Fibroblast of skin of scalp (primary cell): ENCODE measurements at places on chromosomes 11 and 22.

DNA sequence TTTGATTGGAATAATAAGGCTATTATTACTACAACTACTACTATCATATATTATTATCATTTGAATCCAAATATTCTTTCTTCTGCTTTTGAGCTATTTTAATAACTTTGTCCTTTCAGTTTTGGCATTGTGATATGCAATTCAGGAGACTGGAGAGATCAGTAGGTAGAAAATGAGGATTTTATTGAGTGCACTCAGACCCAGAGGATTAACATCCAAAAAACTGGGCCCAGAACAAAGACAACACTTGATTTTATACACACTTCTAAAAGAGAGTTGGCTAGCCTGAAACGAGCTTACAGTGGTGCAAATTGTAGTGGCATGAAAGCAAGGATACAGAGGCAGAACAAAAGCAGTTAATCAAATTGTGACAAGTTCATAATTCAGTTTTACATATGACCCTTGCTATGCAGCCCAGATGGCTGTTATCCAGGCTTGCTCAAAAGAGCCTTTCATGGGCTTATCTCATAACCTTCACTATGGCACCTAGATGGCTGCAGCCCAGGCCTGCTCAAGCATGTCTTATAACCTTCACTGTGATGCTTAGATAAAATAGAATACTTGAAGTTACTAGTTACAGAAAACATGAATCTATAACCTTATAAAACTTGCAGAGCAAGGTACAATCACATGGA lies 796.3 kb upstream of the RAG2 start:
- no peak for DNase-seq

GRCh38 chr22:42834177-42834949 lies 22.7 kb downstream of the ARFGAP3 start:
- DNase-seq, result no peak

- peak; percentile 65 for DNase-seq
Observed at GRCh38 chr11:117807482-117808327, 10.7 kb upstream of the DSCAML1 start.

DNA sequence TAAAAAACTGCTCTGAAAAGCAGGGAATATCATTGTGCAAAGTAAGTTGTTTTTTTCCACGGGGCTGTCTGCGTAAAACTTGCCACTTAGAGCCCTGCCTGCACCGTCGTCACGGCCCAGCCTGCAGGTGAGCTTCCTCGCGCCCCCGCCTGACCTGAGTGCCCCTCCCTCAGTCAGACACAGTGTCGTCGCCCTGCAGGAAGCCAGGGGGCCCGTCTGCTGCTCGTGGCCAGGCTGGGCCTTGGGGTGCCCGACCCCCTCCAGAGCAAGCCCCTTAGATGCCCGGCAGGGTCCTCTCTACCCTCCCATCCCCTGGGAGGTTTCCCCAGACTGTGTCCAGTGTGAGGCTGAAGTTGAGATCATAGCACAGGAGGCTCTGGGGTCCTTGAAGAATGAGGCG lies 31.6 kb downstream of the SBF1 start:
- DNase-seq, result no peak

DNA sequence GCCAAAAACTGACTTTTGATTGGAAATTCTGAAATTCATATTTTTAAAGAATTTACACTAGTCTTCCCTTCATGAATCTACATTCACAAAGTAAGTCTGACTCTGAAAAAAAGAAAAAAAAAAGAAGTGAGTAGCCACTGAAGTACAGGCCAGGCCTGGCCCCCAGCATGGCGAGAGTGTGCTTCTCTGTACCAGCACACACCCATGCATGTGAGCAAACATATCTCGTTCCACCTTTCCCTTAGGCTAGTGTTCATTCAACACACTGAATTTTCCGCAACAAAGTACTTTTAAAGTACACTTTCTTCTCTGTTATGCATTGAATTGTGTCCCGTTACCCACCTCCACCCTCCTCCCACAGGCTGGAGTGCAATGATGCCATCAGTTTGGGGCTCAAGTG lies 4.5 kb downstream of the C11orf16 start:
- DNase-seq, result no peak

DNA sequence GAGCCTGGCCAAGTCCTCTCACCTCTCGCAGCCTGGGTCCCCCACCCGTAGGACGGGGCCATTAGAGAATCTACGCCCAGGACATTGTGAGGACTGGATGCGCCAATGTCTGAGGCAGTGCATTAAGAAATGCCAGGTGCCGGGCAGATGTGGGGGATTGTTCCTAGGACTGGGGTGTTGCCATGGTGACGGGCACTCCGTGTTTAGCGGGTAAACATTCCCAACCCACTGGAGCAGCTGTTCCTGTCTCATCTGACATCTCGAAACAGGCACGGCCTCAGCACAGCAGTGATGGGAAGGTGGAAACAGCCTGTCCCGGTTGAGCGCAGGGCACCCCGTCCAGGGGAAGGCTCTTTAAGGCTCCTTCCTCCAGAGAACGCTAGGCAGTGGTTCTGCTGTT lies 99.6 kb upstream of the RTL6 start:
- DNase-seq, result no peak

DNA sequence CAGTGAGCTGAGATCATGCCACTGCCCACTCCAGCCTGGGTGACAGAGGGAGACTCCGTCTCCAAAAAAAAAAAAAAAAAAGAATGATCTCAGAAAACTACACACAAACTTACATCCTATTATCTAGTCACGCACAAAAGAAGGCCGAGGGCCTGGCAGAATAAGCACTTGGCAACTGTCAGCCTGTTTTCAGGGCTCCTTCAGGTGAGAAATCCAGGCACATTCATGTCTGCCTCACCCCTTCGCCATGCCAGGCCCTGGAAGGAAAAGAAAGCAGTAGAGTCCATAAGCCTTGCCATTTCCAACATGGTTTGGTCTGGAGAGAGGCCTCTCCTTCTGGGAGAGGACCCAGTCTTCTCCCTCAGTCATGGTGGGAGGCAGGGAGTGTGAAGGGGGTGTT lies 30.9 kb downstream of the C11orf58 start:
- DNase-seq, result no peak

- peak; percentile 41 for DNase-seq
Observed at GRCh38 chr11:105466582-105467228, 143.2 kb upstream of the GRIA4 start.

GRCh38 chr11:17472467-17472866 lies 4.2 kb downstream of the ABCC8 start:
- DNase-seq, result no peak

DNA sequence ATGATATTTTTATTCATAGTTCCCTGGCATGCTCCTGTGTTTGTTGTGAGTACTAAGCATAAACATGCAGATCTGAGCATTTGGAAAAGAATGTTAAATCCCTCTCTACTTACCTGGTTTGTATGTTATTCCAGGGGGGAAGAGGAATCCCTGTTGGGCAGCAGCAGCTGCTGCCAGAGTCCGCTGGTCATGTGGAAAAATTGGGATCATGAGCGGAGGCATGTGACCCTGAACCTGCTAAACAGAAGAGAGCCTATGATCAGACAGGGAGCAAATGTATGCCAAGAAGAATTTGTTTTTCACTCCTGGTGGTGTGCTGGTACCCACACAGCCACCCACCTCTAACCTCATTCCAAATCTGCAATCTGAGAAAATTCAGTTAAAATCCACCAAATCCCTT lies 244.7 kb downstream of the SOX6 start:
- no peak for DNase-seq

DNA sequence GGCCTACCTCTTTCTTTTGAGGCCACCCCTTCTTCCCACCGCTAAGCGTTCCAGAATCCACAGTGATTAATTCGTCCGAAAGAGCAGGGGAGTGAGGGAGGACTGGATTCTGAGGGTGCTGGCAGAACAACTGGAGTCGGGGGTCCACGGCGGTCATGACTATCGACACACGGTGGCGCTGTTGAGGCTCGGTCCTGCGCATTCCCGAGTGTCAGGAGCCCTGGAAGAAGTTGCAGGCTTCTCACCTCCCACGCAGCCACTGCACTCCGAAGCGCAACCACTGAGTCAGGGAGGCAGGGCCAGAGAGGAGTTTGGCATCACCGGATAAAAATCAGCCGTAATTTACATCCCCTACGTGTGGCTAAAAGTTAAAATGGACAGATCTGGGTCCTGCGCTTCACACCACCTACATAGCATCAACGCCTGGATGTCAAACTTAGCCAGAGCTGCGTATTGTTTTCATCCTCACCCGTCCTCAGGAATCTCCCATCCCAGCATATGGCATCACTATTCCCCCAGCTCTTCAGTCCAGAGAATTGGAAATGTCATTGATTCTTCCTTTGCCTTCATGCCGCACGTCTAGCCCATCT lies 10.7 kb upstream of the CTSF start:
- peak; percentile 70 for DNase-seq
